ENCODE measurements at places on chromosomes 5 and 9.

GRCh38 chr5:125348221-125348692 lies 601.8 kb upstream of the ZNF608 start:
- no peak for DNase-seq

DNA sequence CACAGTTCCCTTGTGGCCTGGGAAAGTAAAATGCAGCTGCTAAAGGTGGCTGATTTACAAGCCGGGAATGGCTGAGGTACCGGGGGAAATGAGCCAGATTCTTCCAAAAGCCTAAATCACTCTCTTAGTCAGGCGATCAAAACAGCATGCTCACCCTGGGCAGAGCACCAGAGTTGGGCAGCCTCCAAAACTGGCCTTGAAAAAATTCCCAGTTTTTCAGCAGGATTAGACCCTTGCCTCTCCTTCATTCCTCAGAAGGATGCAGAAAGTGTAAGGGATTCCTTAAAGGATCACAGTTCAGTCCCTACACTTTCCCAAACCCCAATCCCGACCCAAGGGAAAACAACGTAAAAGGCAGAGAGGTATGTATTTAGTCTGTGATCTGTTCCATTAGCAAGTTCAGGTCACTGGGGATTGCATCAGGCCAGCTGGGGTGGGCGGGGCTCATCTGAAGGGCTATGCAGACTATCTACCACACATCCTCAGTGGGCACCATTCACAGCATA lies 16.9 kb downstream of the TMEM174 start:
- DNase-seq = no peak

GRCh38 chr5:93621327-93621798 lies 38.3 kb downstream of the NR2F1 start:
- DNase-seq = peak; percentile 88

- no peak for DNase-seq
Measured at GRCh38 chr9:12859704-12860251, 85.0 kb downstream of the LURAP1L start.

GRCh38 chr5:139094154-139095131 lies 103.7 kb downstream of the SIL1 start:
- DNase-seq = no peak

- DNase-seq = no peak
Measured at GRCh38 chr9:36832164-36832795, 201.8 kb downstream of the PAX5 start.

Data from SK-N-SH (cell line).